ENCODE measurements at places on chromosomes 4 and X. TPM values are rescaled to one million over a fixed set of nuclear protein-coding genes. Genes with fewer than 3 reads are reported as not detected.

The MEPE gene
- total RNA-seq: not detected

The NDNF gene
- total RNA-seq: 3.4 TPM

The RAB9B gene
- 0.30 TPM for total RNA-seq

The TMPRSS11B gene
- total RNA-seq: not detected

GRCh38 chr4:41887277-41887676 lies 48.0 kb upstream of the TMEM33 start:
- no peak for DNase-seq

DNA sequence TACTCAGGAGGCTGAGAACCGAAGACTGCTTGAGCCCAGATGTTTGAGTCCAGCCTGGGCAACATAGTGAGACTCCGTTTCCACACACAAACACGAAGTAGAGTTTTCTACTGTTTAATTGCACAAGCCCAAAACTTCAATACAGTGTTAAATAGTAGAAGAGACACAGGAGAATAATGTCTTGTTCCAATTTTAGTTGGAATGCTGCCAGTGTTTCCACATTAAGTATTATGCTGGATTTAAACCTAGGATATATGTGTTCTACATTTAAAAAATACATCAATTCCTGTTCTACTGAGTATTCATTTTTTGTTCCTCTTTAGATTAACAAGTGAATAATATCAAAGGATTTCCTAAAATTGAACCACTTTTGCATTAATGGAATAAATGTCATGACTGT lies 91.3 kb downstream of the LCORL start:
- no peak for DNase-seq

GRCh38 chr4:111952688-111953087 lies 192.6 kb upstream of the FAM241A start:
- DNase-seq: no peak
